ENCODE measurements at places on chromosomes 4 and X. TPM values are rescaled to one million over a fixed set of nuclear protein-coding genes. Genes with fewer than 3 reads are reported as not detected.
A peak's percentile ranks its signal among the peaks of the same experiment; 100 is the strongest.

Gene GABRG1
- total RNA-seq: 0.05 TPM

Gene RBM47
- 64.4 TPM for total RNA-seq

Gene ATP2B3
- total RNA-seq: not detected

Gene BEX2
- 23.6 TPM for total RNA-seq

DNA sequence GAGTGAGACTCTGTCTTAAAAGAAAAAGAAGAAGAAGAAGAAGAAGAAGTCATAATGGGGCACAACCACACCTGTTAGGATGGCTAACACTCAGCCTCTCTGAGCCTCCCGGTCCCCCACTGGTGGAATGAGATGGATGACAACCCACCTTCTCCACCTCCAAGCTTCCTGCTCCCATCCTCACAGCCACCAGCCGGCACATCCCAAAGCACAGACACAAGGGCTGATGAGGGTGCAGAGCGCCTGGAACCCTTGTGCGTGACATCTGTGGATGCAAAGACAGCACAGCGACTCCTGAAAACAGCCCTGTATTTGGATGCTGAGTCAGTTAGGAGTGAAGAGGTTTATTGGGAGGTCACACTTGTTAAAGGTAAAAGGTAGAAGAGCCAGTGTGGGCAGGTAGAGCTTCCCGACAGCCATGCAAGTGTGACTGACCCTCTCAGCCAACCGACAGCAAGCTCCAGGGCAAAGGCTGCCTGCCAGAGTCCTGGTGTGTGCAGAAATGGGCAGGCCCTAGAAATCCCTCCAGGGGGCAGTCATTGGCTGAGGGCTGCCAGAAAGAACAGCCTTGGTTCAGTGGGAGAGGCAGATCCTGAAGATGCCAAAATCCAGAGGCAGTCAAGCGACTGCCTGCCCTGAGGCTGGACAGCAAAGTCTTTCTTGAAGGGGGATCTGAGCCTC is 26.6 kb upstream of the MAN2B2 start:
- peaks cover 6% of the 10 kb centered on the region for H3K27me3 ChIP-seq
- peak; percentile 88 for DNase-seq
- no peak overlapping the region for H3K4me3 ChIP-seq

DNA sequence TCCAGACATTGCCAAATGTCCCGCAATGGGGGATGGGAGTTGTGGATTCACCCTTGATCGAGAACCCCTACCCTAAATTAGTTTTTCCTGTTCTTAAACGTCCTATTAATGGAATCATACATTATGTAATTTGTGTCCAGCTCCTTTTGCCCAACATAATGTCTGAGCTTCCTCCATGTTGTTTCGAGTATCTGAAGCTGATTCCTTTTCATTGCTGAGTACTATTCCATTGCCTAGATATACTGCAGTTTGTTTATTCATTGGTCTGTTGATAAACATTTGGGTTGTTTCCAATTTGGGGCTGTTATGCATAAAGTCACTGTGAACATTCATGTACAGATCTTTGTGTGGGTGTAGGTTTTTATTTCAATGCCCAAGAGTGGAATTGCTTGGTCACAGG is 251.3 kb downstream of the BCOR start:
- DNase-seq: no peak
- no peak overlapping the region for H3K27ac ChIP-seq
- no peaks in the 10 kb centered on the region for H3K27me3 ChIP-seq
- H3K4me1 ChIP-seq: peaks cover 6% of the 10 kb centered on the region

- DNase-seq: no peak
- no peak overlapping the region for H3K27ac ChIP-seq
- H3K4me3 ChIP-seq: no peak overlapping the region
- no peaks in the 10 kb centered on the region for H3K36me3 ChIP-seq
- H3K4me1 ChIP-seq: no peaks in the 10 kb centered on the region
Observed at GRCh38 chrX:45447331-45447730, 246.7 kb upstream of the DIPK2B start.

DNA sequence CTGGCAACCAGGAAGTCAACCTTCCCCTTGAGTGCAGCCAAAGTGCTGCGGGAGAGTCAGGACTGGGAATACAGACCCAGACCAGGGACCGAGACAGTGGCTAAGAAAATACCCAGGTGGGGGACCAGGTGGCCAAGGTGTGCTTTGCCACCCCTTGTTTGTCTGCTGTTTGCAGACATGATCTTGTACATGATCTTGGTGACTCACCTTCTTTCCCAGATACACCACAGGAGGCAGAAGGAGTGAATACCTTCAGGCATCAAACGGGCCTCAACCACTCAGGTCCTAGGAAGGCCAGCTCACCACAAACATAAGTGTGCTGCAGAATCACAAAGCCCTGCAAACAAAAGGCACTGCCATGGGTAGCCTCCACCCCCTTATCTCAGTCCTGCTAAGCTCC is 62.0 kb downstream of the CNGA2 start:
- H3K4me1 ChIP-seq: no peaks in the 10 kb centered on the region
- no peaks in the 10 kb centered on the region for H3K36me3 ChIP-seq
- no peak overlapping the region for H3K4me3 ChIP-seq
- no peaks in the 10 kb centered on the region for H3K27me3 ChIP-seq

GRCh38 chr4:180314972-180315371 is 1928.2 kb upstream of the TENM3 start:
- H3K27me3 ChIP-seq: no peaks in the 10 kb centered on the region
- H3K27ac ChIP-seq: no peak overlapping the region
- no peak for DNase-seq
- H3K4me1 ChIP-seq: no peaks in the 10 kb centered on the region
- no peaks in the 10 kb centered on the region for H3K36me3 ChIP-seq

GRCh38 chr4:84894621-84895020 is 71.9 kb downstream of the WDFY3 start:
- H3K36me3 ChIP-seq: peaks cover 52% of the 10 kb centered on the region
- no peak overlapping the region for H3K27ac ChIP-seq
- DNase-seq: no peak
- no peaks in the 10 kb centered on the region for H3K4me1 ChIP-seq

DNA sequence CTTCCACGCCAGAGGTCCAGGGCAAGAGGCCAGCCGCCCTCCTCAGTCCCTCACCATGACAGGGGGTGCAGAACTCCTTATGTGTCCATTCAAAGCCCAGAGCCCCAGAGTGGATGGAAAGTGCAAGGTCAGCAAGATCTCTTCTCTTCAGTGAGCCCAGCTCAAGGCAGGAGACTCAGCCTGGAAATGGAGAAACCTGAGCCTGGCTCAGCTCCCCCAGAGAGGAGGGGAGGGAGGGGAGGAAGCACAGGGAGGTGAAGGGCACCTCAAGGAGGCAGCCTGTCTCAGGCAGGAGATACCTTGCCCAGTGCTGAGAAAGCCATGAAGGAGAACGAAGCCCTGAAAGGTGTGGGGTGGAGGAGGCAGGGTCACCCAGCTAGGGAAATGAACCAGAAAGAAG is 121.8 kb upstream of the PJA1 start:
- H3K27me3 ChIP-seq: peaks cover 5% of the 10 kb centered on the region
- no peaks in the 10 kb centered on the region for H3K36me3 ChIP-seq
- H3K4me3 ChIP-seq: no peak overlapping the region
- H3K4me1 ChIP-seq: no peaks in the 10 kb centered on the region

DNA sequence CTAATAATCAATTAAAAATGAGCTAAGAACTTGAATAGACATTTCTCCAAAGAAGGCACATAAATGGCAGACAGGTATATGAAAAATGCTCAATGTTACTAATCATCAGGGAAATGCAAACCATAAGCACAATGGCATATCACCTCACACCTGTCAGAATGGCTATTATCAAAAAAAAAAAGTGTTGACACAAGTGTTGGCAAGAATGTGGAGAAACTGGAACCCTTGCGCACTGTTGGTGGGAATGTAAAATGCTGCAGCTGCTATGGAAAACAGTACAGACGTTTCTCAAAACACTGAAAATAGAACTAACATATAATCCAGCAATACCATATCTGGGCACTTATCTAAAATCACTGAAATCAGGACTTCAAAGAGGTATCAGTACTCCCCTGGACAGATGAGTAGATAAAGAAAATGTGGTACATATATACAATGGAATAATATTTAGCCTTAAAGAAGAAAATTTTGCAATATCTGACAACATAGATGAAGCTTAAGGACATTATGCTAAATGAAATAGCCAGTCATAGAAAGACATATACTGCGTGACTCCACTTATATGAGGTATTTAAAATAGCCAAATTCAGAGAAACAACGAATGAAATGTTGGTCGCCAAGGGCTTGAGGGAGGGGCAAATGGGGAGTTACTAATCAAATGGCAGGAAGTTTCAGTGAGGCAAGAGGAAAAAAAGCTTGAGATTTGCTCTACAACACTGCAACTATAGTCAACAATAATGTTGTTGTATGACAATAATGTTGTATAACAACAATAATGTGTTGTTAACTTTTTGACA is 175.5 kb downstream of the WDFY3 start:
- no peak overlapping the region for H3K27ac ChIP-seq
- H3K36me3 ChIP-seq: peaks cover 76% of the 10 kb centered on the region
- H3K4me1 ChIP-seq: no peaks in the 10 kb centered on the region
- no peaks in the 10 kb centered on the region for H3K27me3 ChIP-seq

DNA sequence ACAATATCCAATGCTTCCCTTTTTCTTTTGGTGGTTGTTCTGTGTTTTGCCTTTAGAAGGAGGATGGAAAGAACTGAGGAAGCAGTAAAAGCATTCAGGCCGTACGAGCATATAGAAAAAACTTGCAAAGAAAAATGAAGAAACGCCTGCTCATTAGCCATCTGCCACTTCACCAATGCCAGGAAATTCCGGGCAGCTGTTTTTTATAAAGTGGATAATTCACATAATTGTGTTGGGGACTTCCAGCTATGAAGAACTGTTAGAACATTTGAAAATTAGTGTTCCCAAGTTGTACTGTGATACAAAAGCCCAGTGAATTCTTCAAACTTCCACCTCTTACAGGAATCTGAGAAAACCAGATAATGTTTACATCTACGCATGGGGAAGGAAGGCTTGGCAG is 11.7 kb downstream of the RELL1 start:
- peaks cover 16% of the 10 kb centered on the region for H3K4me1 ChIP-seq
- DNase-seq: no peak
- no peak overlapping the region for H3K4me3 ChIP-seq
- H3K27me3 ChIP-seq: no peaks in the 10 kb centered on the region
- H3K36me3 ChIP-seq: no peaks in the 10 kb centered on the region

- no peak for DNase-seq
- H3K4me3 ChIP-seq: no peak overlapping the region
- peak overlapping the region; percentile 92 for H3K27ac ChIP-seq
- H3K36me3 ChIP-seq: no peaks in the 10 kb centered on the region
Observed at GRCh38 chrX:13266641-13267345, 53.1 kb downstream of the ATXN3L start.

DNA sequence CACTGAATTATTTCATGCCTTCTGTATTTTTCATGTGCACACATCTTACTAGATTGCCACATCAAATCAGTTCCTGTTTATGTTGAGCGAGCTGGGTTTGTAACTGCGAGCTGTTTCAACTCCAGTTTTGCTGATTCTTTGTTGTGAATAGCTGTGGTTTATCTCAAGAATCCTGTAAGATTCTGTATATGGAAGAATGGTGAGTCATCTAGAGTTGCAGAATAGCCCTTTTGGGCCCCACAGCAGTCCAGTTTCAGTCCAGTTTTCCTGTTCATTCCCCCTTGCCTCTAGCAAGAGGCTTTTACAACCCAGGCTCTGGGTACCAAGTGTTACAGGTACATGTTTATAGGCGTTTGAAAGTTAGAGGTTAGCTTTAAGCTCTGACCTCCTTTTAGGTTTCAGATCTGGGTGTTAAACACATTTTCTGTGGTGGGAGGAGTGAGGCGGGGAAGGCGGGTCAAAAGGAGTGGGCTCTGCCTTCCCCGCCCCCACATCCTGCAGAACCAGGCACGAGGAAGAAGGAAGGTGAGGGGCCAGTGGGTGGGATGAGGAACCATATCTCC is 32.7 kb downstream of the TBC1D14 start:
- H3K27ac ChIP-seq: no peak overlapping the region
- H3K27me3 ChIP-seq: no peaks in the 10 kb centered on the region
- H3K4me1 ChIP-seq: peaks cover 11% of the 10 kb centered on the region
- no peak overlapping the region for H3K4me3 ChIP-seq

GRCh38 chr4:40486534-40486933 is 143.1 kb downstream of the RBM47 start:
- H3K36me3 ChIP-seq: peaks cover 7% of the 10 kb centered on the region
- no peak overlapping the region for H3K4me3 ChIP-seq
- no peaks in the 10 kb centered on the region for H3K4me1 ChIP-seq
- H3K27ac ChIP-seq: no peak overlapping the region
- no peak for DNase-seq

DNA sequence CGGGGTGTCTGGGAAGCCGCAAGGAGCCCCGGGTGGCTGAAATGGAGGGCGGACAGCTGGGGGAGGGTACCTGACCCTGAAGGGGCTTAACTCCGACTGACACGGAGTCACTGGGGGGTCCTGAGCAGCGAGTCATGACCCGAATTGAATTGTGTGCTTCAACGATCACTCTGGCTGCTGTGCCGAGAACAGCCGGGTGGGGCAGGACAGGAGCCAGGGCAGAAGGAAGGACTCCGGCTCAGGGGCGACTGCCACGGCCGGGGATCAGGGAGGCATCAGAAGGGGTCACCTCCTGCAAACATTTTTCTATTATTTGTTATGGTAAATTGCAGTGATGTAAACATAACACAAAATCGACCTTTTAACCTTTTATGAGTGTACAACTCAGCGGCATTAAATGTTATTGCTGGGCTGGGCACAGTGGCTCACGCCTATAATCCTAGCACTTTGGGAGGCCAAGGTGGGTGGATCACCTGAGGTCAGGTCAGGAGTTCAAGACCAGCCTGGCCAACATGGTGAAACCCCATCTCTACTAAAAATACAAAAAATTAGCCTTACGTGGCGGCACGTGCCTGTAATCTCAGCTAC is 21.6 kb downstream of the ZFYVE28 start:
- no peaks in the 10 kb centered on the region for H3K27me3 ChIP-seq
- H3K4me3 ChIP-seq: no peak overlapping the region
- no peak overlapping the region for H3K27ac ChIP-seq

- H3K27me3 ChIP-seq: no peaks in the 10 kb centered on the region
- no peak overlapping the region for H3K27ac ChIP-seq
- no peaks in the 10 kb centered on the region for H3K4me1 ChIP-seq
- no peaks in the 10 kb centered on the region for H3K36me3 ChIP-seq
- H3K4me3 ChIP-seq: no peak overlapping the region
Observed at GRCh38 chr4:24763631-24764297, 31.6 kb upstream of the SOD3 start.

DNA sequence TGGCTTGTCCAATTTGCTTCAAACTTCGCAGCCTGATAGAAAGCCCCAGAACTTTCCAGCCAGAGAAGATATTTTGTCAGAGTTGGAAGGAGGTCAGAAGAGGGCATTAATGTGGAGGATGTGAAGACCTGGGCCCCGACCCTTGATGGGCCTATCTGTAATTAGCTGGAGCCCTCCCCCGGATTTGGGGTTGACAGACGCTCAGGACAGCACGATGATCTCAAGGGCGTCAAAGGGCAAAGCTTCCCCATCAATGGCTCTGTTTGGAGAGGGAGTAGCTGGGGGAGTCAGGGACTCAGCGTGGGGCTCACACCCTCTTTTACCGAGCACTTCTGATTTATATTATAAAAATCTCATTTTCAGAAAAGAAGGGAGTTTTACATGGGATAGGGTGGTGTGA is 59.0 kb upstream of the PPP2R3B start:
- no peaks in the 10 kb centered on the region for H3K27me3 ChIP-seq
- no peak overlapping the region for H3K4me3 ChIP-seq
- H3K4me1 ChIP-seq: no peaks in the 10 kb centered on the region
- no peak for DNase-seq
- H3K27ac ChIP-seq: no peak overlapping the region
- H3K36me3 ChIP-seq: no peaks in the 10 kb centered on the region
